ENCODE measurements at places on chromosomes 7 and 10.

DNA sequence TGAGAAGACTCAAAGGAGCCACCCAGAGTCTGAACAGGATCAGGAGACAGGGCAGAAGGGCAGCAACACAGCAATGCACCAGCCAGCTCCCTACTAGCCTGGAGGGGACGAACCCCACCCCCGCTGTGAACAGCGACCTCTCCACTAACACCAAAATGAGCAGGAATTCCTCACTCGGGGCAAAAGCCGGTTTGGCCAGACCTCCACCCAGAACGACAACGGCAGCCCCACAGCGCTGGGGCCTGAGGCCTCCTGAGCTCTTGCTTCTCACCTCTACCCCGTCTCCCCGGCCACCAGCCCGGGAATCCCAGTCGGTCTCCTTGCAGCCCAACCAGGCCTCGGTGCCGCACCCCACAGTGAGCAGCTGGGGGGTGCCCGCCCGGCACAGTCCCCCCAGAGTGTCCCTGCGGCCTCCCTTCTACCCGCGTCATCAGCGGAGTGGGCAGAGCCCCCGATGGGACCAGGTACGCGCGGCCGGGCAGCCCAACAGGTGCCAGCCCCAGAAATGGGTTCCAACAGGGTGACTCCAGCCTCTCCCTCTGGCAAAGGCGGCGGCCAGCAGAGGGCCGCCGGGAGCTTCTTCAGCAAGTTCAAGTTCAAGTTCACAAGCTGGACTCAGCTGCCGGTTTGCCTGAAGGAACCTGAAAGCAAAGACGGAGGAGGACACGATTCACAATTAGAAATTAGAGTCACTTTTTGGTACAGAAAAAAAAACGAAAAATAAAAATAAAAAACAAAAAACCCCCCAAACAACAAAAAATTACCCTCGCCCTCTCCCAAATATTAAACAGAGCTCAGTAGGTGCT is 129.0 kb downstream of the MARCHF5 start:
- DNase-seq, result no peak

DNA sequence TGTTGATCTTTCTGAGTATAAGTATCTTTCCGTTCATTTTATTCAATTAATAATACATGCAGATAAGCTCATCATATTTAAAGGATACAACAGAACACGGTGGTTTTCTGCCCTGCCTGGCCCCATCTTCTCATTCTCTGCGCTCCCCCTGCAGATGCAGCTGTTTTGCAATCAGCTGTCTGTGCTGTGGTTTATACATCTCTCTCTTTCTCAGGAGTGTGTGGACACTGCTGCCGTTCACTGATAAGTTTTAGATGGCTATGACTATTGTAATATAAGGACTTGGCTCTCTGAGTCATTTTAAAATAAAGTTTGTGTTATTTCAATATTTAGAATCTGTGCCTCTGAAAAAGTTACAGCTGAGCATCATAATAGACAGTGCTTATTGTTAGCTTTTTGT is 54.5 kb downstream of the CUL1 start:
- no peak for DNase-seq

DNA sequence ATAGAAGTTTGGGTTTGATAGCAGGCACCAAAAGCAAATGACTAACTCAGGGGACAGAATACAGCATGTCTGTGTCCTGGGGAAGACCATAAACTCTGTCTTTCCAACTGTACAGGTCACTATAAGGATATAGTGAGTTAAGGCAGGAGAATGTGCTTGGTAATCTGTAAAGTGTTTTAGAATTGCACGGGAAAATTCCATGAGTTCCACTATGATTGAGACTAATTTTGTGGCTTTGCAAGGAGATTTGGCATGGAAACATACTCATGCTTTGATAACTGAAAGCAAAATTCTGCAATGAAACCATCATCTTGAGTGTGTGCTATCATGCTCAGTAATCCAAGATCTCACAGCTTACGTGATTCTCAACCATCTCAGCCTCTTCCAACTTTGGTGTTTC is 152.6 kb downstream of the PKD1L1 start:
- no peak for DNase-seq

DNA sequence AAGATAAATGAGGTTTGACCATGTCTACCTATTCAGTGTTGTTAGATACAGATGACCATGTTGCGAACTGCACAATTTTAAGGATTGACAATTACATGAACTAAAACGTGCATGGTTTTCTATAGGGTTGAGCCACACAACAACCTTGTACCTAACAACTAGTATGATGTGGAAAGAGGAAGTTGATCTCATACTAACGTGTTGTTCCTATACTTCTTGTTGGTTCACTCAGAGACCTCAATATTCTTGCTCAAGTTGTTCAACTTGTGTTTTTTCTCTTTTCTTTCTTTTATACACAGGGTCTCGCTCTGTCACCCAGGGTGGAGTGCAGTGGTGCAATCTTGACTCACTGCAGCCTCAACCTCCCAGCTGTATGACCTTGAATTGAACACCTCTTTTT is 6.1 kb upstream of the KEL start:
- no peak for DNase-seq

DNA sequence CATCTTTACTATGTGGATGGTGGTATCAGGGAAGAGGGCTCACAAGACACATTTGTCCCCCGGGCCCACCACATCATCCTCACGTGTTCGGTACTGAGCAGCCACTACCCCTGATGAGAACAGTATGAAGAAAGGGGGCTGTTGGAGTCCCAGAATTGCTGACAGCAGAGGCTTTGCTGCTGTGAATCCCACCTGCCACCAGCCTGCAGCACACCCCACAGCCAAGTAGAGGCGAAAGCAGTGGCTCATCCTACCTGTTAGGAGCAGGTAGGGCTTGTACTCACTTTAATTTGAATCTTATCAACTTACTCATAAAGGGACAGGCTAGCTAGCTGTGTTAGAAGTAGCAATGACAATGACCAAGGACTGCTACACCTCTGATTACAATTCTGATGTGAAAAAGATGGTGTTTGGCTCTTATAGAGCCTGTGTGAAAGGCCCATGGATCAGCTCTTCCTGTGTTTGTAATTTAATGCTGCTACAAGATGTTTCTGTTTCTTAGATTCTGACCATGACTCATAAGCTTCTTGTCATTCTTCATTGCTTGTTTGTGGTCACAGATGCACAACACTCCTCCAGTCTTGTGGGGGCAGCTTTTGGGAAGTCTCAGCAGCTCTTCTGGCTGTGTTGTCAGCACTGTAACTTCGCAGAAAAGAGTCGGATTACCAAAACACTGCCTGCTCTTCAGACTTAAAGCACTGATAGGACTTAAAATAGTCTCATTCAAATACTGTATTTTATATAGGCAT is 9.1 kb upstream of the CSGALNACT2 start:
- no peak for DNase-seq

GRCh38 chr7:78125884-78126283 is 327.3 kb downstream of the PHTF2 start:
- DNase-seq, result no peak

- DNase-seq, result no peak
Observed at GRCh38 chr7:30921540-30922401, 10.1 kb downstream of the AQP1 start.

- peak; percentile 55 for DNase-seq
Observed at GRCh38 chr7:130277763-130278643, 11.3 kb downstream of the CPA2 start.

- DNase-seq, result no peak
Observed at GRCh38 chr7:51789489-51789888, 472.9 kb upstream of the COBL start.

DNA sequence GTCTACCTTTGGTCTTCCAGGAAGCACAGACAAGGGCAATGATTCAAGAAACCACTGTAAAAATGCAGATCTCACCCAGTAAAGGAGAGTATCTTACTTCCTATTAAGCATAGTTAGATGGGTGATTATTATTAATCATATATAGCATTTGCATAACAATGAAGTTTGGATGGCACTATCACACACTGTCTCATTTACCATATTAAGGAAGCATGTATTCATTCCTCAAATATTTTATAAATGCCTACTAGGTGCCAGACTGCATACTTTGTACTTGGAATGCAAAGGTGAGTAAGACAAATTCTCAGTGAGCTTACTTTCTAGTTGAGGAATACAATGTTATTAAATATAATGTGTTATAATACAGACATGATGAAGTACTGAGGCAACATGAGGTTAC is 53.9 kb upstream of the SKAP2 start:
- no peak for DNase-seq

DNA sequence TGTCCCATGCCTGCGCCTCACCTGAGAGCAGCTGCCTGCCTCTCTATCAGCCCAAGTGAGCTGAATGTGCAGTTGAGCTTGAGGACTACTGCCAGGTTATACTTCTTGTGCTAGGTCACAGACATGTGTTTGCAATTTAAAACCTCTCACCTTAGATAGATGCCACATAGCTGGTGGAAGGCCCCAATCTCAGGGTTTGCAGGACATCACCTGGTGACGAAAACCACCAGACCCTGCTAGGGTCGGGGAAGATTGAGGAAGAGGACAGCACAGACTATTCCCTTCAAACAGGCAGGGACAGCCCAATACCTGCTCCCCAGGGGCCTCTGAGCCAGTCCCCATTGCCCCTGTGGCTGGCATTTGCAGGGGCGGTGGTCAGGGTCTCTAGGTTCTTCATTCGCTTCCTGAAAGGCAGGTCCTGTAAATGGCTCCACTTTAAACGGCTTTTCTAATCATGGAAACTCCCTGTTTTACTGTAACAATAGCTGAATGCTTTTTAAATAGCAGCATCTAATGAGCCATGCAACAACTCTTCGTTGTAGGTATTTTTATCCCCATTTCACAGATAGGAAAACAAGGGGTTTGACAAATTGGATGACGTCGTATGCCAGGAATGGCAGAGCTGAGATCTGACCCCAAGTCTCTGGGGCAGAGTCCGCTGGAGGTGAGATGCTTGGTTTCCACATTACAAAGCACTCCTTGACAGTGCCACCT is 80.1 kb downstream of the EMX2 start:
- no peak for DNase-seq

GRCh38 chr7:92840316-92840715 is 3.9 kb upstream of the CDK6 start:
- DNase-seq, result no peak

DNA sequence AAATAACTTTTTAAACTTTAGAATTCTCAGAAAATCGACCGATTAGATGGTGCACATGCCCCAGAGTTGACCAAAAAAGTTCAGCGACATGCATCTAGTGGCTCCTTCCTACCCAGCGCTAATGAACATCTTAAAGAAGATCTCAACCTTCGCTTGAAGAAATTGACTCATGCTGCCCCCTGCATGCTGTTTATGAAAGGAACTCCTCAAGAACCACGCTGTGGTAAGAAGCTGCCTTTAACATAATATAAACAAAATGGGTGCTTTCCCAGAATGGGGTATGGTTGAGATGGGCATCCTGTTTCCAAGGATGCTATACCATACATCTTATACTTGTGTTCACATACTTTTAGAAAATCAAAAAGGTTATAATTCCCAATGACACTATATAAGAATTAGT is 24.6 kb downstream of the GLRX3 start:
- no peak for DNase-seq

GRCh38 chr7:18902892-18903291 is 214.5 kb downstream of the TWIST1 start:
- no peak for DNase-seq

DNA sequence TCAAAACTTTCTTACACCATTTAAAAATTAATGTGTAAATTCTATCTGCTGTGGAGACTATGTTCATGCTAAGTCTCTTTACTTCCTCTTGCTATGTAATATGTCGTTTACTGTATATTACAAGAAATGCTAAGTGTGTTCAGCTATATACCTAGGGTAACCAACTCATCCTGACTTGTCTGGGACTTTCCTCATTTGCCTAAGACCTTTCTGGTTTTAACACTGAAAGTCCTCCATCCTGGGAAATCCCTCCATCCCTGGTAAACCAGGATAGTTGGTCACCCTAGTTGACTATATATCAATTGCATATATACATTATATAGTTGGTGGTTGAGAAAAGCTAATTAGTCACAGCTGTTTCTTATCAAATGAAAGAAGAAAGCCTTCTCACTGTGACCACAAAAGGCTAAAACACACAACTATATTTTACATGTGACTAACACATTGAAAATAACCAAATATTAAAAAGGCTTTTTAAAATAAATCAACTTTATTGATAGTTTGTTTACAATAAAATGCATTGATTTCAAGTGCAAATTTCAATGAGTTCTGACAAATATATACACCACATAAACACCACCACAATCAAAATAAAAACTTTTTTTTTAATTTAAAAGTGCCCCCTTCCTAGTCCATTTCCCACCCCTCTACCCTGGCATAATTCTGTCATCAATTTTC is 167.7 kb upstream of the INHBA start:
- no peak for DNase-seq

GRCh38 chr7:105003872-105004510 is 10.0 kb upstream of the KMT2E start:
- DNase-seq, result no peak
